Inflammatory macrophage treated with lipopolysaccharide for 1 hour (primary cell): ENCODE measurements at places on chromosomes 3 and 15.

DNA sequence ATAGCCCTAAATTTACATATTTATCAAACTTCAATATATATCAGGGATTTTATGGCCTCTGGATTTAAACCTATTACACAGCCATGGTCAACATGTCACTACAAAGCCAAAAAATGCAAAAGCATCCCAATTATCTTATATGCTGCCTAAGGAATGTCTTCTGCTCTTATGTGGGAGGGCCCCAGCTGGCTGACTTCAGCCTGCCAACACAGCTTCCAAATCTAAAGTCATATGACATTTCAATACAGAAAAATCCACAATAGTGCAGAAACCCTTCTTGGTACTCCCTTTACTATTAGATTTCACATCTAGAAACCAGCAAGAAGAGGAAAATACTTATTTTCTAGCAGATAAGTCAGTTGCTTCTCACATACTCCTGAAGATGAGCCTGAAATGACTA, 6.4 kb downstream of the PFN2 start:
- DNase-seq = no peak

DNA sequence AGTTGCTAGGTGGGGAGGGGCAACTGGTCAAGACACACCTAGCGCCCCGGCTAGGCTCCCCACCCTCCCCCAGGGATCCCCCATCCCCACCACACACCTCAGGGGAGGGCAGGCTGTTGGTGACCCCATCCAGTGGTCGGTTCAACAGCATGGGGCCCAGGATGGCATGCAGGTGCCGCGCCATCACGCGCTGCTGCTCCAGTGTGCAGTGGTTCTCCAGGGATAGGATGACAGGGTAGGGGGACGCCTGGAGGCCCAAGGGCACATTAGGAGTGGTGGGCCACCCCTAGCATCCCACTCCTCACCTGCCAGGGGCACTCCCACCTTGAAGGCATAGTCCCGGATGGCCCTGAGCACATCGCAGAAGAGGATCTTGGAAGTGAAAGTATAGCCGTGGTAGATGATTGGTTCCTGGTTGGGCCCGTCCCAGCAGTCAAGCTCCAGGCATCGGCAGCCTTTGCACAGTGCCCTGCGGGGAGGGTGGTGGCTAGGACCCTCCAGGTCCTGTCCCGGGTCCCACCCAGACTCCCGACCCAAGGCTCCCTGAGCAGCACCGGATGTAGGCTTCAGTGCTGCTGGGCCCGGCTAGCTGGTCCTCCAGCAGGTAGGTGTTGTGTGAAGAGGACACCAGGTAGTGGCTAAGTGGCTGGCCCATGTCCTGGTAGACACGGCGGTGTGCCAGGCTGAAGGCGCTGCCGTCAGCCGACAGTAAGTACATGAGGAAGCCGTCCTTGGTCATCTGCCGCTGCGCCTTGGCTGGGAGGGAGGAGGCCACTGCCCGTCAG, 19.4 kb downstream of the VILL start:
- DNase-seq = no peak

DNA sequence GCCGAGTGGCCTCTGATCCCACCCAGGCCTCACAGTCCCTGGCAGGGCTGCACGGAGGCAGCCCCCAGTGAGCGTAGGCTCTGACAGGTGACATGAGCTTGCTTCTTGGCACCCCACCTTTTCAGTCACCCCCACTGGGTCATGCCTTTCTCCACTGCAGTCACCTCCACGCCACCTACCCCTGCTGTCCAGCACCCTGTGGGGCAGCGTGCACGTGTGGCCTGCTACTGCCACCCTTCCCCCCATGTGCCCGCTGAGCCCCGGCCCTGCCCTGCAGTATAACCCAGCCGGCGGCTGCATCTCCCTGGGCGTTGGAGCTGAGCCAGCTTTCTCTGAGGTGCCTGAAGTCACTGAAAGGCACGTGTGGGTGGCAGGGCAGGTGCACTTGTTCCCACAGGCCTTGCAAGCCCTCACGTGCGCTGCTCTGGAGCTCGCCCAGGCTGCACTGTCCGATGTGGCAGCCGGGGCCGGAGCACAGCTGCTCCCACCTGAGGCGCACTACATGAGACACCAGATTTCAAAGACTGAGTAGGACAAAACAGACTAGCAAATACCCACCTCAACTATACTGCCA, 65.6 kb downstream of the NIPA2 start:
- no peak for DNase-seq

DNA sequence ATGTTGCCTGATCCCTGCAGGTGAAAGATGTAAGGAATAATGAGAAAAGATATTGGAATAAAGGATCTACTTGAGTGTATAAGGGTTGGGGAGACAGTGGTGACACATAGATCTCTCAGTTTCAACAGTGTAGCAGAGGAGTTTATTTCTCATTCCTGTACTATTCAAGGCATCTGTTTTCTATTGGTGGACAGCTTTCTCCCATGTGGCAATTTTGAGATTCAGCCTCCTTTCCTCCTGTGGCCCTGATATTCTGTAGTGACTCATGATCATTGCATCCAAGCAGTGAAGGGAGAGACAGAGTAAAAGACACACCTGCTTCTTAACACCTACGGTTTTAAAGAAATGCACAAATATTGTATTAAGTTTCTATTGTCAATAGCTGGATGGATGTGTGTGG, 327.6 kb downstream of the GRM7 start:
- no peak for DNase-seq

DNA sequence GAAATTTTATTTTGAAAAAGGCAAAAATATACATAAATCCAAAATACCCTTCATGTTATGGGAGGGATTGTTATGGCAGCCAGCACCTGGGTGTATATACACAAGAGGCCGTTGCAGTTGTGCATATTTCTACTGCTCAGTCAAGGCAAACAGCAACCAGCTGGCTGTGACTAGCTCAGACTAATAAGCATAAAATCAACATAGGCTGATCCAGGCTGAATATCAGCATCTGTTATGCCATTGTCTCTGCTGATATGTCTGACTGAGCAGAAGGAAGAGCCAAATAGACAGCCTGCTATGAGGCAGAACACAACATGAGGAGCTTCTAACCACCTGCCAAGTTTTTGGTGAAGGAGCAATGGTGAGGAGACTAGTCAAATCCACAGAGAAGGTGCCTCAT, 457.5 kb upstream of the ALCAM start:
- no peak for DNase-seq

DNA sequence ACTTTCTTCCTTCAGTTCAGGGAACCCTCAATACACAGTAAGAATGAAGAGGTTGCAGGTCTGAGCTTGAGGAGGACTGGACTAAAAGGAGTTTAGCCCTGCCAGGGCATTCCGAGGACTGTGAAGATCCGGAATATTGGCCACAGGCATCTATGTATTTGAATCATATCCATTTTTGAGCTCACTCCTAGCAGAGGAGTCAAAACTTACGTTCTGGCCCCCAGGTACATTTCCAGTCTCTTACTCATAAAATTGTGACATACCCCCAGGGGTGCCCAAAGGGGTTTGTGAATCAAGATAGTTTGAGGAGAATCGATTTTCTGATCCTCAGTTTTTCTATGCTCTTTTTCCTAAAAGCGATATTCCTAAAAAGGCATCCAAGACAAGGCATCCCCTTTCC, 27.6 kb upstream of the SRP14 start:
- DNase-seq = no peak

- DNase-seq = no peak
Measured at GRCh38 chr15:88992912-88993376, 79.8 kb upstream of the MFGE8 start.
